ENCODE measurements at places on chromosomes 7 and 10.

DNA sequence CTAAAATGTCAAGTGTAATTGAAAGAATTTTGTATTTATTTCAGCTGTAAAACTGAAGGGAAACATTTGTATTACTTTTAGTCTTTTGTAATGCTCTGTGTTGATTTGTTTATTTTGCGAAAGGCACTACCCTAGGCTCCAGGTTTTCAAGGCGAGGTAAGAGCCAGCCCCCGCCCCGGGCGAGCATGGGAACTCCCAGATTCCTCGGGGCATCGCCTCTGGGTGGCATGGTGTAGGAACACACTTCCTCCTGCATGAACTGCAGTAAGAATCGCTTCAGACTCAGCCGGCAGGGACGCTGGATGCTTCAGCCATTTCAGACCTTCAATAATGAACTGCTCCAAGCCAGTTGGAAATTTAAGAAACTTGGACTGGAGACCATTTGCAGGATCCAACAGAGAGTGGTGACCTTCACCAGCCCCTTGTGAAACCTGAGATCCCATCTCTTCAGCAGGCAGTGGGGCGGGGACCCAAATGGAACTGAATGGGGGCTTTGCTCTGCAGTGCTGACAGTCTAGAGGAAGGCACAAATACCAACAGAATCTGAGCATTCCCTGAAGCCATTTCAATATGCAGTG lies 544.3 kb upstream of the MGMT start:
- no peak for DNase-seq

- peak; percentile 7 for DNase-seq
Measured at GRCh38 chr7:30924624-30925023, 13.0 kb downstream of the AQP1 start.

DNA sequence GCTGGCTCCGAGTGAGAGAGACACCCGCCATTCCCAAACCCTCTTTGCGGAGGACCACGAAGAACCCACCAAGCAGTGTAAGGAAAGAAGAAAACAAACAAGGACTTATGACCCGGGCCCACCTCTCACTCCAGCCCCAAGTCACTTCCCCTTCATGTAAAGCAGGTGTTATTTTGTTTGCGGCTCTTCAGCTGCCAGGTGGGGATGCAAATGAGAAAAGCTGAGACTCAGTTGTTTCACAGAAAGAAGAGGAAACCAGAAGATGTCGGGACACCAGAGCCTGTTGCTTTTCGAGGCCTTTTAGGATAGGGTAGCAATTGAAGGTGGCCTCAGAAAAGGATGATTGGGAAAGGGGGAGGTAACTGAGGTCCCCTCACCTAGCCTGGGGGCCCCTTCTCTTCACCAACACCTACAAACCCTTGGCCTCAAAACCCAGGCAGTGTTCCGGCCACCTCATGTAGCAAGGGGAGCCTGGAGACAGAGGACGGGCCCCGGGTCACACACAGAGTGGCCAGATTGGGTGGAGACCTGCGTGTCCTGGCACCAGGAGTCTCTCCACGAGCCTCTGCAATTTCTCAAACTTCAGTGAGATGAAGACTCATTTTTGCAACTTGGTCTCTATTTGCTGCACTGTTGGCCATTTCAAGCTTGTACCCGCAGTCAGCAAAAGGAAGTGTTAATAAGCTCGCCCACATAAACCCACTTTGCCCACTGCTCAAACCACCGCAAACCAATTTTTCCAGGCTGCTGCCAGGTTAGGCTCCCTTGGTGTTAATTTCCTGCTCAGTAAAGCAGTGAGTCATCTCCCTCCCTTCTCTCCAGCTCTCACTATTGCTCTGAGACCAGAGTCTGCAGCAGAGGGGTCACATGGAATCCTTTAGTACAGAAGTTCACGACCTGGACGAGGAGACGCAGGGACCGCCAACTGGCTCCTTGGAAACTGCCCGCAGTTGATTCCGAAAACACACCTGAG lies 45.5 kb downstream of the AOC1 start:
- no peak for DNase-seq

DNA sequence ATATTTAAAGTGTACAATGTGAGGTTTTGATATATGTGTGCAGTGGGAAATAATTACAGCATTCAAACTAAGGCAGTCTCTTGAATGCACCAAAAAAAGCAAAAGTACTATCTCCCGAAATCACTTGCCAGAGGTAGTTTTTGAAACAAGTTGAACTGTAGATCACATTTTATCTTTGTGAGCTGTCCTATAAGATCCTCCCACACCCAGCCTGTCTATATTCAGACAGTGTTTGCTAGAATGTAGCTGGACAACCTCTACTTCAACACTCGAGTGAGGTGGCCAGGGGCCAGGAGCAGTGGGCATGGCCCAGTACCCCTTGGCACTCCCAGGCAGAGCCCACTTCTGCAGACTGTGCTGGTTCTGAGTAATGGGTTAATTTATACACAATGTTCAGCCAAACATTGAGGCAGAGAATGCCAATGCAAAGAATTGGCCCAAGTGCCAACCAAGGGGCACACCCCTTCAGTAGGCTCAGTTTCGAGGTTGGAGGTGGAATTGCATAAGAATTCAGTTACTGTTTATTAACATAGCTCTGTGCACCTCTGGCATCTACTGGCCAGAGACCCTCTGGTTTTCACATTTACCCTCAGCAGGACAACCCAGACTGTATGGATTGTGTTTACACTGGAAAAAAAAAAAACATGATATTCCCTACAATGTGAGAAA lies 70.5 kb downstream of the AHR start:
- DNase-seq, result no peak

DNA sequence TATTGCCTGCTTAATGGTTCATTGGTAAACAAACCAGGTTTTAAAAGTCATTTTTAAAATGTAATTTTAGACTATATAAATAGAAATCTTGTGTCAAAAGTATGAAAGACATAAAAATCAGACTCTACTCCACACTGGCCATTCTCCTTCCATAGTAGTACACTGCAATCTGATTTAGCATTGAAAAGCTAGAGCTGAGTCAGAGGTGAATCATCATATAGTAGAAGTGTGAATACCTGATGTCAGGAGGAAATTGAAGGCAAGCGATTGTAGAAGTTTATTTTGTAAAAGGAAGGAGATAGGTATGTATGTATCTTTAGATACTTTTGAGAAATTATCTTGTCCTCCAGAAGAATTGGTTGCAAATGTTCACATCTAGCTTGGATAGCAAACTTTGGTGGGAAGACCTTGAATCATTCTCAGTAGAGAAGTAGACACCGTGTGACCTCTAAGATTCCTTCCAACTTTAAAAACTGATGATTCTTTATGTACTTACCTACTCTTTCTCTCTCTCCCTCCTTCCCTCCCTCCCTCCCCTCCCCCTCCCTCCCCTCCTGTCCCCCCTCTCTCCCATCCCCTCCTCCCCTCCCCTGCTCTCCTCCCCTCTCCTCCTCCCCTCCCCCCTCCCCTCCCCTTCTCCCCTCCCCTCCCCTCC lies 88.1 kb downstream of the BTAF1 start:
- no peak for DNase-seq

DNA sequence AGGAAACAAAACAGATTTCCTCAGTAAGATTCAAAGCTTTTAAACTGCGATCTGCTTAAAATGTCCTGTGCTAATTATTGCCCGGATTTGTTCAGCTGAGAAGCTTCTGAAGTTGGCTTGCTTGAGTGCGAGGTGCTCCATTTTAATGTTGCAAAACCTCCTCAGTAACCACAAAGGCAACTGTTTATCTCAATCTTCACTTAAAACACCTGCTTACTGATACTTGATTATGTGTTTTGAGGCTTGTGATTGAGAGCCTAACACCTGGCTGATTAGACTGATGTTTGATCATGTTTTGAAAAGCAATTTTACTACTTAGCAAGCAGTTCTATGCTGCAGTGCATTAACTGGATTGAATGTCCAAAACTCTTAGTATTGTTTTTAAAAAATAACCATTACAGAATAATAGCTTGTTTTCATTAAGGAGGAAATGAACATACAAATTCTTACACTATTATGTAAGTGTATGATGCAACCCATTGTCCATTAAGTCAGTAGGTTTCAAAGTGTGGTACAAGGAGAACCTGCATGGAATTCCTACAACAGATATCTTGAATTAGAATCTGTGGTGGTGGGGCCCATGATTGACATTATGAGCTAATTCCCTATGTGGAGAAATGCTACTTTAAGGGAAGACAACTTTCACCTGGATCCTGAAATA lies 96.9 kb upstream of the FAM180A start:
- DNase-seq, result no peak

DNA sequence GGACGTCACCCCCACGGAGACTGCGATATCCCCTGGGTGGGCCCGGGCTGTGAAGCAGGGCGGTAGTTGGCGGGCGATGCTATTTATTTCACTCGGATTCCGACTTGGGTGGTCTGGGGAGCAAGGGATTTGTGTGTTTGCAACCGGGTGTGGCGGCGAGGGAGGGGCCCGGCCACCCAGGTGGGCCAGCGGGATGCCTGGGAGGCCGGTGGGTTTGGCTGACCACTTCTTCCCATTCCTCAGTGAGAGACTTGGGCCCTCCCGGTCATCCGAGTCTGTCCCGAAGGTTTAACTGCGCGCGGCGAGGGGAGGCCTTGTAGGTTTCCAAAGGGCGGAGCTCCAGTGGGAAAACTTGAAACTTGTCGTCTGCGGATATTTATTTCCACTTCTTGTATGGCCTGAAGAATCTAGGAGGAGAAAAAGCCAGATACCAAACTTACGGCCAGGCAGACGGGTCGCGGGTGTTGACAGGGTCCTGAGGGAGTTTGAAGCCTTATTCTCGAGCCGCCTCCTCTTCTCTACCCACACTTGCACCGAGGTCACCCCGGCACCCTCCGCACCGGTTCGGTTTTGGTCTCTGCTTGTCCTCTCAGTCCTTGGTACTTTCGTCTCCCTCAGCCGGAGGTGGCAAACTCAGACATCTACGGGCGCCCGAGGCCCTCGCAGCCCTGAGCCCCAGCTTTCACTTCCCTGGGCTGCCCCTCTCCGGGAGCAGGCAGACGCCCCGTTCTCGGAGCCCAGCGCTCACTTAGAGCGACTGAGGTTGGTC lies 17.9 kb downstream of the ZNF316 start:
- DNase-seq, result no peak

DNA sequence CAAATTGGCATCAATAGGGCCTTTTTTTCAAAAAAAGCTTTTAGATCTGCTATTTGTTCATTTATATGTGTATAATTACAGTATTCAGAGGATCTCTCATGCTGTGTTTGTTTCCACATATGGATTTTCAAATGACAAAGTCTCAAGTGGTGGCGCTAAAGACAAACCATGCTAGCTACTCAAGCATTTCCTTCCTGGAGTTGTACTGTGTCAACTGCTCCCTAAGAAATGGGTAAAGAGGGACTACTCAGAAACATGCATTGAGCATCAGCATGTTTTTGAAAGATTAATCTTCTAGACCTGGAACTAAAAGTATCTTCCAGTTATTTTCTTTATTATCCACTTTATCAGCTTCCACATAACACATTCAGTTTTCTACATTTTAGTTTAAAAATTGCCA lies 12.7 kb downstream of the CNTNAP2 start:
- no peak for DNase-seq

GRCh38 chr7:111568870-111569462 lies 6.7 kb upstream of the IMMP2L start:
- no peak for DNase-seq

DNA sequence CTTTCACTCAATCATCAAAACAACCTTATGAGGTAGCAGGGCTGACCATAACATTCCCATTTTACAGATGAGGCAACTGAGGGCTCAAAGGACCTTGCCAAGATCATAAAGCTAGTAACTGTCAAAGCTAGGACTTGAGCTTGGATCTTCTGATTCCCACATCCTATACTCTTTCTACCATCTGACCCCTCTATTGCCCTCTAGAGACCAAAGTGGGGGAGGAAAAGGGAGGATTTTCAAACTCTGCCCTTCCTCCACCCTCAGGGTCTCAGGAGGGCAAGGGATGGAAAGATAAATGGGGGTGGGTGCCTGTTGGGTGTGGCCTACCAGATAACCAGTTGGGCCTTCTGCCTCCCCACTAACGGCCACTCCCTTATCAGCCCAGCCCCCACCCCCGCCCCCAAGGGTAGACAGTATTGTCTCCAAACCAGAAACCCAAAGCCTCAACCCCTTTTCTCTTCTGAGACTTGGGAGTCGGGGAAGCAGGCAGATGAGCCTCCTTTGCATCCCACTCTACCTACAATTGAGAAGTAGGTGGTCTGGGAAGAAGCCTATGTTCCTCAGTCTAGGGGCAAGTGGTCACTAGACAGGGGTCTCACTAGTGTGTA lies 7.9 kb downstream of the LDB1 start:
- DNase-seq, result no peak

DNA sequence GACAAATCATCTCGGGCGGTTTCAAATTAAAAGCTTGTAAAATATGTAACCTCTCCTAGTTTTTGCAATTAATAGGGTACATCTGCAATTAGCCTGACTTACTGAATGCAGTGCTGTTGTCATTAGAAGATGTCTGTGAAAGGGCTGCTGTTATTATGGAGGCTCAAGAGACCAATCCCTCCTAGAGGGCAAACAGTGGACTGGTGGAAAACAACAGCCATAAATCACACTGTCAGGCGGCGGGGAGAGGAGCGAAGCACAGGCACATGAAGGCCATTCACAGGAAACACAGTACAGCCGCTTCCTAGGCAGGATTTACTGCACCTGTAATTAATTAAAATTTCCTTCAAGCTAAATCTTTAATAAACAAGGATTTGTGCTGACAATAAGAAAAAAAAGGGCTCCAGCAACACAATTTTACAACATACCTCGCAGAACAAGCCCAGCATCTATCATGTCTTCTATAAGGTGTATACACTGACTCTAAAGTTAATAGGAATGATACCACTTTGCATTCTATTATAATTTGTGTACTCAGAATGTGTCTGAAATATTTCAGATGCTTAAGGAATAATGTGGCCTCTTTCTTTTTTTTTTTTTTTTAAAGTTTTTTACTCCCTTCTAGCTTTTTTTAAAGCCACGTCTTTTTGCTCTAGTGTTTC lies 50.7 kb downstream of the ERCC6 start:
- DNase-seq, result no peak

DNA sequence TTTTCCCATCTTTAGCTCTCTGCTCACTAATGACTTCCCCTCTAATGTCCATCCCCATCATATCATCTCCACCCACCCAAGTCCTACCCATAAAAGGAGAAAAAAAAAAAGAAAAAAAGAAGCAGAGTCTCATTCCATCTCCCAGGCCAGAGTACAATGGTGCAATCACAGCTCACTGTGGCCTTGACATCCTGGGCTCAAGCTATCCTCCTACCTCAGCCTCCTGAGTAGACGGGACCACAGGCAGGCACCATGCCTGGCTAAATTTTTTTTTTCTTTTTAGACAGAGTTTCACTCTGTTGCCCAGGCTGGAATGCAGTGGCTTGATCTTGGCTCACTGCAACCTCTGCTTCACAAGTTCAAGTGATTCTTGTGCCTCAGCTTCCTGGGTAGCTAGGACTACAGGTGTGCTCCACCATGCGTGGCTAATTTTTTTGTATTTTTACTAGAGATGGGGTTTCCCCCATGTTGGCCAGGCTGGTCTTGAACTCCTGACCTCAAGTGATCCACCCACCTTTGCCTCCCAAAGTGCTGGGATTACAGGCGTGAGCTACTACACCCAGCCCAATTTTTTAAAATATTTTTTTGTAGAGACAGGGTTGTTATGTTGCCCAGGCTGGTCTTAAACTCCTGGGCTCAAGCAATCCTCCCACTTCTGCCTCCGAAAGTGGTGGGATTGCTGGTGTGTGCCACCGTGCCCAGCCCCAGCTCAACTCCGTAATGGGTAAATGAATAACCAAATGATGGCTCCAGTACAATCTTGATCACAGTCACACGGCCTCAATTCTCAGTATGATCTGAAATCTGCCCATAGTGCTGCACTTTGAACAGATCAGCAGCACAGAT lies 24.6 kb upstream of the SGMS1 start:
- no peak for DNase-seq
